ENCODE measurements at places on chromosomes 11 and 22.

- no peak for DNase-seq
Observed at GRCh38 chr11:30342736-30343166, 19.8 kb downstream of the ARL14EP start.

GRCh38 chr22:44003405-44004103 lies 20.5 kb upstream of the PARVB start:
- no peak for DNase-seq

GRCh38 chr11:74933765-74934164 lies 15.1 kb downstream of the XRRA1 start:
- DNase-seq, result no peak

GRCh38 chr11:46183819-46184218 lies 62.6 kb upstream of the PHF21A start:
- no peak for DNase-seq

GRCh38 chr22:30875481-30876215 lies 92.9 kb downstream of the MORC2 start:
- no peak for DNase-seq

DNA sequence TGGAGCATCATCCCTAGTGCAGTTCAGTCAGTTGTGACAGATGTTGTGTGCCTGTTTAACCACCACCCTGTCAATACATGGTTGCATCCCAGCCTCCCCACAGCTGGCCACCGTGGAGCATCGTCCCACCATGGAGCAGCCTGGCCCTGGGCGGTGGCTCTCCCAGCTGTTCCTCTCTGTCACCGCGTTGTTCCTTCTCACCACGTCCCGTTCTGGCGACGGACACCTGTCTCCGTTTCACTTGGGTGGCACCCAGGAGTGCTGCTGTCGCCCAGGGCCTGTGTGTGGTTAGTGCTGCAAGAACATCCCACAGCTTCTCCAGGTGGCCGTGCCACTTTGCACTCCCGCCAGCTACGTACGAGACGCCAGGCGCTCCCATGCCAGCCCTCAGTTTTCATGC lies 26.5 kb downstream of the MUC6 start:
- no peak for DNase-seq

DNA sequence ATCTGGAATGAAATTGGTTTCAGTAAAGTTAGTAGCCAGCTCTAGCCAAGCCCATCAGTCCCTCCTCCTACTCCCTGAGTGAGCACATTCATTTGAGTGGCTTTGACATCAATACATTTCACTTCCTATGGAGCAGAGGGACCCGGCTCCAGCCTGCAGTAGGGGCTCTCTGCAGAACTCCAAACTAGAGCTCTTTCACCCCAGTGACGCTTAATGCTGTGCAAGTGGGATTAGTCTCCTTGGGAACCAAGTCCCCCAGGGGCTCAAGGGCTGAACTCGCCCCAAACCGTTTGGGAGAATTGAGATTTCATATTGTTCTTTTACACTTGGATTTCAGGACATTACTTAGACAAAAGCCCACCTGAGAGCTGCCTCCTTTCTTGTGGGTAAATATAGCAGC lies 4.4 kb upstream of the FAM181B start:
- no peak for DNase-seq

DNA sequence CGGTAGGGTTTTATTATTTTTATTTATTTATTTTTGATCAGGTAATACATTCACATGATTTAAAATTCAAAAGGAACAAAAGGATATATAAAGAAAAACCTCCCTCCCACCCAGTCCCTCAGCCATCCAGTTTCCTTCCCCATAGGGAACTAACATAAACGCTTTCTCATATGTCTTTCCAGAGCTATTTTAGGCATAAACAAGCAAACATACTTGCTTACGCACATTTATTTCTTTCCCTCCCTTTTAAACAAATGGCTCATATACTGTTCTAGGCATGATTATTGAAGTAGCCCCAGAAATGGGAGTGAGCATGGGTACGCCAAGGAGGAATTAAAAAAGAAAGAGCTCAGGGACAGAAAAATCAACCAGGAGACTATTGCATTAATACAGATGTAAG lies 63.7 kb downstream of the LIF start:
- no peak for DNase-seq

DNA sequence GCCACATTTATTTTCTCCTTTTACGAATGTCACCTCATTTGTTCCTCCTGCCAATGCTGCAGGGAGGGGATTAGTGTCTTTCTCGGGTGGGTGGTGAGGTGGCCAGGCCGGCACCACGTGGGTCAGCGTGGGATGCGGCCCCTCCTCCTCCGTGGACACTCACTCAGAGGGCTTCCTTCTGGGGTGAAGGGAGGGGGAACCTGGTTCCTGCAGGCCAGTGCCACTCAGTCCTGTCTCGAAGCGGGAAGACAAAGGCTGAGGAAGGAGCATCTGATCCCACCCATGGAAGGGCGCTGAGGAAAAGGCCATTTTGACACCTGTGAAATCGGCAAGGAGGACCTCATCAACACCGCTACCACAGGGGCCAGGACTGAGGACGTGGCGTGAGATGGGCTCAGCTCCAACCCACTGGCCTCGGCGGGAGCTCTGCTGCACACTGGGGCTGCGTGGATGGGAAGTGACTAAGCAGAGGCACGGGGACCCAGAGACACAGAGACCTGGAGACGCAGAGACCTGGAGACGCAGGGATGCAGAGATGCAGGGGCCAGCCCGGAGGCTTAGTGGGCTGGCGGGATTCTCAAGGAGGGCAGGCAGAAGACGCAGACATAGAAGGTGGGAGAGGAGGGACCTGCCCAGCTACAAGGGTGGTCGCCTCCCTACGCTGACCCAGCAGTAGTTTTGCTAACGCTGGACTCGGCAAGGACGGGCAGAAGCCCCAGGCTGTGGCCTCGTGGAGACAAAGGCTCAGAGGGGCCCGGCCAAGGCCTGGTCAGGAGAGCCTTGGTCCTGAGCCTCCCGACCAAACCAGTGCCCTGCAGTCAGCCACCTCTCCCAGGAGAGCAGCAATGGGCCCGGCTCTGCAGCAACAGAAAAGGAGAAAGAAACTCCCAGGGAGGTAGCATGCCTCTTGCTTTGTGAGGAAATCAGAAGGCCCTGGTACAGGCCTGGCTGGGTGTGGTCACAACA lies 1071.2 kb downstream of the BRD1 start:
- no peak for DNase-seq

DNA sequence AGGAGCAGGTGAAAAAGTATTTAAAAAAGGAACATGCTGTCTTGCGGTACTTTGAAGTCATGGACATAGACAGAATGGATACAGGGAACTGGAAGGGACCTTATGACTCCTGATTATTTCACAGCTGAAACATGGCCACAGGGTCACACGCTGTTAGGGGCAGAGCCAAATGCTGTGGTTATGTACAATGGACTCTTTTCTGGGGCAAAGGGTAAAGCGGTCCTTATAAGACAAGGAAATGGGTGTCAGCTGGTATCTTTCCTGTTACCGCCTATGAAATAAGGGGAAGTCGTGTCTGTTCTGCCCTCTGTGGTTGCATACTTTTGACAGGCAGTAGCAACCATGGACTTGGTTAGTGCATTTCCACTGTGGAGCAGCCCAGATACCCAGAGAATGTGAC lies 12.8 kb upstream of the ST14 start:
- DNase-seq, result no peak

- DNase-seq, result no peak
Observed at GRCh38 chr22:46453006-46453828, 84.2 kb downstream of the CELSR1 start.

DNA sequence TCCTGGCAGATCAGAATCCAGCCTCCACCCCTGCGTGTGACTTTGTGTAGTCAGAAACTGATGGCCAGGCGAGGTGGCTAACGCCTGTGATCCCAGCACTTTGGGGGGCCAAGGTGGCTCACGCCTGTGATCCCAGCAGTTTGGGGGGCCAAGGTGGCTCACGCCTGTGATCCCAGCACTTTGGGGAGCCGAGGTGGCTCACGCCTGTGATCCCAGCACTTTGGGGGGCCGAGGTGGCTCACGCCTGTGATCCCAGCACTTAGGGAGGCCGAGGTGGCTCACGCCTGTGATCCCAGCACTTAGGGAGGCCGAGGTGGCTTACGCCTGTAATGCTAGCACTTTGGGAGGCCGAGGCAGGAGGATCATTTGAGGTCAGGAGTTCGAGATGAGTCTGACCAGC lies 5.2 kb downstream of the NCAPH2 start:
- no peak for DNase-seq

DNA sequence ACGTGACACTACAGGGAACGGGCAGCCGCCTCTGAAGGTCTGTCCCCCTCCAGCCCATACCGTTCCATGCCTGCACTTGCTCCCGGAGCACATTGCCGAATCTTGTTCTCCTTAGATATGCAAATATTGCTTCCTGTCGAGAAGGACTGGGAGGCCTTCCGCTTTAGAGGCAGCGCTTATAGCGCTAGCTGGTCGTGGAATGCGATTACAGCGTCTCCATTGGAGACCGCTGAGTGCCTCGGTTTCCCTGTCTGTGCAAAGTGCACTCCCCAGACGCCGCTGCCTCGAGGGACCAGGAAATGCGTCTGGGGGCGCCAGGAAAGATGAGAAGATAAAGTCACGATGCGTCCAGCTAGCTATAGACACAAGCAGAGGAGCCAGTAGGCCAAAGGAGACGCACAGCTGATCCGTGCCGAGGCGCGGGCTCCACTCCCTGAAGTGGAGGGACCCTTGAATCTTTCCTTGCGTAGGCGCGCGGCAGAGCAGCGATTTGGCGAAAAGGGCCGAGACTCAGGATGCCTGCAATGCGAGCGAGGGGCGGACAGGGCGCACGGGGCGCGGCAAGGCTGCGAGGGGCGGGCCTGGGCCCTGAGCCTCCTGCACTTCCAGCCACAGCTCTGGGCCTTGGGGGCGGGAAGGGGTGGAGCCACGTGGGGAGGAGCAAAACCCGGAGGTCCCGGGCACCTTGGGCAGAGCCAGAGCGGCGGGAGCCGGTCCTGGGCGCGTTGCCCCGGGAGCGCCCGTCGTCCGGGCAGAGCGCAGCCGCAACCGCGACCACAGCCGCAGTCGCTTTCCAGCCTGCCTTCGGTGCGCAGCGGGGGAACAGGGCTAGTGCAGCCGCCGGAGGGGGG lies at the start of gene RASSF10:
TSS of gene RASSF10 (plus strand) at position 692 of the 851 bp plus-strand sequence. CDS start 261 bp downstream, outside the sequence.
- DNase-seq, result peak; percentile 14

DNA sequence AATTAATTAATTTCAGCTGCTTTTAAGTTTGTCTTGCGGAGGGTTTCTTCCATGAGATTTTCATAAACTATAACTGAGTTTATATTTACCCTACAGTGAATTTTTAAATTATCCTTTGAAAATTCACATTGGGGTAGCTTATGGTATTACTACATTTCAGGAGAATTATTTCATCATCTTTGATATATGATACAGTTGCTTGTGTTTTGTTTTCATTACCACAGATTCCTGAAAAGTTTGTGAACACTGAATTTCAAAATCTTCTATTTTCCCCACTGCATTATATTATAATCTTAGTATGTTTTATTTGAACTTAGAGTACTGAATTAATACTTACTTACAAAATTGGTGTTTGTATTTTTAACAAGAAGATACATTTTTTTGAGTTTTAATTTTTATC lies 24.4 kb downstream of the METTL15 start:
- no peak for DNase-seq

DNA sequence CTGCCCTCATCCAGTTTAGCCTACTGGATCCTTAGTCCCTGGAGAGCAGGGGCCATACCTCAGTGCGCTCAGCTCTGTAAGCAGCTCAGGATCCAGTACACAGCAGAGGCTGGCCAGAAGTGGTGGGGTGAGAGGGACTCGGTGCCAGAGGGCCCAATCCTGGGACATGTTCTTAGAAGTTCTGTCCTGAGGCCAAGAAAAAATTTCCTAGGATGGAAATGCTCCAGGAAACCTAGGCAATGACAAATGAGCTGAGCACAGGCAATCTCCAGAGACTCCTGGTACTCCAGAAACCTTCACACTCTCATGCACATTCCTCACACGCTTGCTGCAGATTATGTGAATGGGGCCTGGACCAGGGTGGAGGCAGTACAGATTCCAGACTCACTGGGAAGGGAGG lies 89.6 kb downstream of the SERGEF start:
- DNase-seq, result no peak

GRCh38 chr11:23233075-23233474 lies 372.8 kb upstream of the CCDC179 start:
- DNase-seq, result no peak

DNA sequence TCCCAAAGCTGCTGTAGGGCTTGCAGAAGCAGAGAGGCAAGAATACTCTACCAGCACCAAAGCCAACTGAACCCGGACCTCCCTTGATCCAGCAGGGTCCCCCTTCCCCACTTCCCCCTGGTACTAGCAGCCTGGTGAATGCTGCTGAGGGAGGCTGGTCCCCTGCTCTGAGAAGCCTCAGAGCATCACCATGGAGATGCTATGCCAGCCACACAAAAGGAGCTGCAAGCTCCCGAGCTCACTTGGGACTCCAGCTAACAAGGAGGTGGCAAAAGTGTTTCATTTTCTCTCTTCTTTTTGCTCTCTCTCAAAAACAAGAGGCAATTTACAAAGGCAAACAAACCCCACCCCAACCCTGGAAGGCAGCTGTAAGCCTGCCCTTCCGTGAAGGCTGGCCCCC lies 509.8 kb downstream of the BUD13 start:
- no peak for DNase-seq

- DNase-seq, result no peak
Observed at GRCh38 chr11:43035086-43035485, 276.7 kb upstream of the API5 start.

GRCh38 chr11:66003291-66003690 lies 988 bp downstream of the BANF1 start:
- no peak for DNase-seq

DNA sequence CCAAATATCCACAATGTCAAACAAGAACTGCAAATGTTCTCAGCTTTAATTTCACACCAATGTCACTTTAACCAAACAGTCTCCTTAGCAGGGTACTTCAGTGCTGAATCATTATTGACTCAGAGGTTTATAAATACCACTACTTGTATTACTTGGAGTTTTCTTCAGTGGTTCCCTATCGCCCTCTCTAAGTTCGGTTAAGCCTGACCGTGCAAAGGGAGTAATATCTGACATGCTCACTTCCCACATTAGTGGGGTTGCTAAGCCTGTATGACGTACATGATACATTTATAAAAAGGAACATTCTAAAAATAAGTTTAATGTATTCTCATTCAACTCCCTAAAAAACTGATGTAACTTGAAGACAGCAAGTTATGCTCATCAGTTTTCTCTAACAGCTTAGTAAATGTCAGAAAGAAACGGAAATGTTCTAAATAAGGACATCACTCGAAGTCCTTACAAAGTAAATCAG lies 93.1 kb upstream of the ZC3H12C start:
- DNase-seq, result no peak

DNA sequence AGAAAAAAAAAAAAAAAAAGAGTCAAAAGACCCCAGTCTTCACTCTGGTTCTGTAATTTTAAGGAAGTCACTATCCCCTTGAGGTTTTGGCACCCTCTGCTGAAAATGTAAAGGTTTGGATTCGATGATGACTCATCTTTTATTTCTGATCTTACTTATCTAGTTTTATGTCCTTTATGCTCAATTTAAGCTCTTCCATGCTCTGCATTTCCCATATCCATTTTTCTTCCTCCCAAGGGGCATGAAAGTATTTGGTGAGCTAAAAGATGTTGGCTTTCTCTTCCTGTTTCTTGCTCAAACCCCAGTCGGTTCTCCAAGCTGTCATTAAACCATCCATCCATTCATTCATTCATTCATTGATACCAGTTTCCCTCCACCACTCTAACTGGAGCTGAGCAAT lies 61.0 kb upstream of the CDON start:
- no peak for DNase-seq
